Activated gamma-delta T cell treated with anti-CD3 and anti-CD28 coated beads, Interleukin-2, amount 50 U/mL, for 16 hours (primary cell): ENCODE measurements at places on chromosomes 5 and 9.

GRCh38 chr5:39218482-39219402 is 621 bp downstream of the FYB1 start:
- no peak for DNase-seq

GRCh38 chr5:55429221-55429612 is 105.5 kb downstream of the PLPP1 start:
- no peak for DNase-seq

- no peak for DNase-seq
These were observed 3.7 kb upstream of the ENTPD2 start for GRCh38 chr9:137057545-137057944.

GRCh38 chr9:126723807-126724172 is 81.0 kb upstream of the ZBTB43 start:
- DNase-seq, result no peak

DNA sequence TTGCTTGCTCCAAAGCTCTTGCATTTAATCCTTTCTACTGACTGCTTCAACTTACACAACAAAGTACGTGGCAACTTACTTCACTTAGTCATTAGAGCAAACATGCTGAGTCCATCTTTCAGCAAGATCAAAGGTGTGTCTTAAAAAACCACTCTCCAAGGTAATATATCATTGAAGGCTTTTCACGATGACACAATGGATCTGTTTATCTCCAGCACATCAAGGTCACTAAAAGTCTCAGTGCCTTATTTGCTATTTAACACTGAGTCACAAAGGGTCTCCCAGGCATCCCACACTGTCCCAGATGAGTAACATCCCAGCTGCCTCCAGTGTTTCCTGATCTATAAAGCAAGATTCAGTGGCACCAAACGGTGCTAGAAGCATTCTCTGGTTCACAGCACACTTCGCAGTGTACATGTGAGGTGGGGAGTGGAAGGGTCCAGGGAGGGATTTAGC is 3.7 kb upstream of the CLK4 start:
- no peak for DNase-seq

GRCh38 chr5:96195123-96195522 is 233.5 kb upstream of the ELL2 start:
- DNase-seq, result no peak

GRCh38 chr5:139822553-139823425 is 27.2 kb downstream of the PSD2 start:
- DNase-seq, result no peak

DNA sequence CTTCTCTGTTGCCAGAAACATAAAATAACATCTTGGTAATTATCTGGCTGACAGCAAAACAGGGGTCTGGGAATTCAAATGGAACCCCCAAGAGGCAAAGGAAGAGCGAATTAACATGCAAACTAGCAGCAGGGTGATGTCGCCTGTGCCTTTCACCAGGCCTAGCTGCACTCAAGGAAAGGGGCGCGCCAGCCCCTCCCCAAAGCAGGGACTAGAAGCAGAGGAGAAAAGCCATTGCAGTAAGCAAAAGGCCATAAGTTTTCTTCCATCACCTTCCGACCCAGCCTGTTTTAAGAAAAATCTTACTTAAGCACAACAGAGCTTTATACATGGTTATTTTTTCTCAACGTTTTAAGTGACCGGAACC is 539 bp downstream of the POC5 start:
- no peak for DNase-seq

DNA sequence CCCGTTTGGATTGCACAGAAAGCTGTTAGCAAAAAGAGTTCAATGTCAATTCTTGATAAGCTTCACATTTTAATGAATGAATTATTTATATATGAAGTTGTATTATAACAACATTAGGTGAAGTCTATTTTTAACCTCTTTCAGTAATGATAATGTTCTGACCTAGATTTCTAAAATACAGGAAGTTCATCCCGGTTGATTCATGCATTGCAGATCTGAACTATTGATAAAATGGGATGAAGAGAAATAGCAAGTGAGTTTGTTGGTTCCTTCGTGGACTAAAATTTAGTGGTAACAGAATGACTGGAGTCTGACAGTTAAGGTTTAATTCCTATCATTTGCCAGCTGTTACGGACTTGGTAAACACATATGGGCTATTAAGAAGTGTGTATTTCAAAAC is 180.5 kb downstream of the PCSK1 start:
- no peak for DNase-seq

DNA sequence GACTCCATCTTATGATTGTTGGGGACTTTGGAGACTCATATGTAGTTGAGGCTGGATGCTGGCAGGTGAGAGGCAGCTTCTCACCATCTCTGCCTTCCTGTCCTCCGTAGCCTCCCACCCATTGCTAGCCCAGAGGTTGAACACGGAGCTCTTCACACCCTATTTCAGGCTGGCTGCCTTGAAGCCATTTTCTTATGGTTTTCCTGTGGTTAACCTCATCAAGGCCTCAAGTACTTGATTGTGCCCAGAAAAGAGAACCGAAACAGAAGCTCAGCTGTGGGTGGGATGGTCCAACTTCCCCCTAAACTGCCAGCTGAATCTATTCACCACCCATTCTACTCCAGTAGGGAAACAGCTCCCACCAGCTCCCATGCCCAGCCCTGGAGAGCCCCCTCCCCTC is 102.9 kb downstream of the LIFR start:
- DNase-seq, result peak; percentile 36

- DNase-seq, result no peak
These were observed 273.2 kb upstream of the PANK3 start for GRCh38 chr5:168852329-168852728.

DNA sequence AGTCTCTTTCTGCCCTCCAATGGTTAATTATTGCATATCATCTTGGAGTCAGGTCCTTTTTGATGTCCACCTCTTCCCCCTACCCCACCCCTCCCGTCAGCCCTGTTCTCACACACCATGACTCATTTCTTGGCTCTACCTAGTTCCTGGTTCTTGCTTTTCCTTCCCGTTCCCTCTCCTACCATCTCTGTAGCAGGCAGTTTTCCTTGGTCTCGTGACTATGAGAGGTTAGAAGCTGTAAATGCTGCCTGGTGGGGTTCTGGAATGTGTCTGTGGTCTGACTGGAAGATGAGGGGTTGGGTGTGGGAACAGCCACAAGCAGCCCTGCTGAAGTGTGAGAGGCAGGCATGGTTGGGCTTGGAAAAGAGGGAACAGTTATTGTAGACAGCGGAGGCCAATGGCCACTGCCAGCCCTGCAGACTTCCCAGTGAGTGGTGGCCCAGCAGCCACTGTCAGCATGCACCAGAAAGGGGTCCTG is 18.2 kb downstream of the SLC22A5 start:
- no peak for DNase-seq

GRCh38 chr9:94879230-94879629 is 152.7 kb downstream of the AOPEP start:
- no peak for DNase-seq

DNA sequence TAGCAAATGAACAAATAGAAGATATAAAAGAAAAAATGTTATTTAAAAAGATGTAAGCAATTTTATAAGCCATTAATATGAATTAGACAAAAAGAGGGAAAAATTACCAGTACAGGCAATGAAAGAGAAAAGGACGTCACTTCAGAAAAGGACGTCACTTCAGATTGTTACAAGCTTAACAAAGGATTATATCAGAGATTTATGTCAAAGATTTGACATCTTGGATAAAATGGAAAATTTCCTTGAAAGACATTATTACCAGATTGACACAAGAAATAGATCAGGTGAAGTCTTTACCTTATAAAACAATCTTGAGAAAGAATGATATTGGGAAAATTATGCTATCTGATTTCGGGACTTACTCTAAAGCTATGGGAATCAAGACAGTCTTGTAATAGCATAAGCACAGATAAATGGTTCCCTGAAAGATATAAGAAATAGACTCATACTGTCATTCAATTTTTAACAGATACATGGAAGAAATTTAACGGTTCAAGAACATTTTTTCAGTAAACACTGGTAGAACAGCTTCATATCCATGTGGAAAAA is 625.4 kb upstream of the EDIL3 start:
- no peak for DNase-seq

DNA sequence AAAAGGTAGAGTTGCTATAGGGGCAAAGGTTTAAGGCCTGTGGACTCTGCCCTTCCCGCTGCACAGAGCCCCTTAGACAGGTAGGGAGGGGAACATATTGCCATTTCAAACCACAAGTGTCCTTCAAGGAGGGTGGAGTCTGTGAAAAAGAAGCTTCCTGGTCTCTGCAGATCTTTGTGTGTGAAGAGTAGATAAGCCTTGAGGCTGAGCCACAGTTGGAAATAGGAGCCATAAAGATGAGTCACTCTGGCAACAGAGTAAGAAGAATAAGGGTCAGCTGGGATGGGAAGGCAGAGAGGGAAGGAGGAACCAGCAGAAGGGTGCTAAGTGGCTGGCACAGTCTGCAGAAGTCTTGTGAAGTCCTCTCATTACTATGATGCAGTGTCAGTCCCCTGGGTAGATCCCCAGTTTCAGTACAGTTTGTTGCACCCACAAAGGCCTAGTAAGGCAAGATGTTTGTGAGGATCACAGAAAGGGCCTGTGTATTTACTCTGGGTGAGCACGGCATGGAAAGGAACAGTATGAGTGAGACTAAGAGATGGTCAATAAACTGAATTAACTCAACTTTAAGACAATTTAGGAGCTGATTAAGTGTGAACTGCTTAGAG is 18.1 kb downstream of the GRXCR2 start:
- no peak for DNase-seq

DNA sequence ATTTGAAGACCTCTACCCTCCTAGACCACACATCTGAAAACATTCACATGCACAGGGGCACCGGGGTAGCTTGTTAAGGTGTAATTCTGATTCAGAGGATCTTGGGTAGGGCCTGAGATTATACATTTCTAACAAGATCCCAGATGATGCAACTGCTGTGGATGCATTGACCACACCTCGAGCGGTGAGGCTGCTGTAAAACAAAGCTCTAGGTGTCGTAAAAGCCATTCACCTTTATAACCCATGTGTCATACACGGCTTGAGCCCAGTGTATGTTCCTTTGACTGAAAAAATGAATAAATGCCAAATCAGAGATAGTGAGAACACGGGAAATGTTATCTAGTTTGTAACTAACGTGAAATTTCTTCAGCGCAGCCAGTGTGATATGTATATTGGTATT is 1578.2 kb upstream of the WWC1 start:
- DNase-seq, result no peak

DNA sequence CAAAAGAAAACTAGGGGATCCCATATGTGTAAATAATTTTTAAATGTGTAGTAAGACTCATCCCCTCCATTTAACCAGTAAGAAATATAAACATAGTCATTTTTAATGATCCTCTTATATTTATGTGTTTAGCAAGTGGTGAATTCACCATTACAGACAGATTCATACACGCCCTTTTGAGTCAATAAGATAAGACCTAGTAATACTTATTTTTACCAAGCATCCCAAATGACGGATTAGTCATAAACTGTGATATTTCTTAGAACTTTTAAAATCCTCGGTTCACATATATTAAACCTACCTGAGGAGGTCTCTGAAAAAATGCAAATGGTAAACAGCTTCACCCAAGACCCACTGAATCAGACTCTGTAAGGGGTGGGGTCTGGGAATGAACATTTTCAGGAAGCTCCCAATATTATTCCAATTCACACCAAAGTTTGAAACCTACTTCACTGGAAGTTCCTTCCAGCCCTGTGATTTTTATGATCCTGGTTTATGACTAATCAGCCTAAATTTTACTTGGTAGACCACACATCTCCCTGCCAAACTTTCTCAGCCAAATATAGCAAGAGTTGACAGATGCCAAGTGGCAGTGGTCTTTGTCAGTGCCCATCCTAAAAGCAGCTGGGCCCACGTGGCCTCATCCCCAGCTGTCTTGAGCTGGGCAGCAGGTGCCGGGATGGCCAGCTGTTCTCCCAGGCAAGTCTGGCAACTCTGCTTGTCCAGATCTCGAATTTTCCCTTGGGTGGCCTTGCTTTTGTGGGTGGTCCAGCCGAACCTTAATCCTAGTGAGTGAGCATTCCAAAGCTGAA is 559.0 kb upstream of the RGMB start:
- no peak for DNase-seq

DNA sequence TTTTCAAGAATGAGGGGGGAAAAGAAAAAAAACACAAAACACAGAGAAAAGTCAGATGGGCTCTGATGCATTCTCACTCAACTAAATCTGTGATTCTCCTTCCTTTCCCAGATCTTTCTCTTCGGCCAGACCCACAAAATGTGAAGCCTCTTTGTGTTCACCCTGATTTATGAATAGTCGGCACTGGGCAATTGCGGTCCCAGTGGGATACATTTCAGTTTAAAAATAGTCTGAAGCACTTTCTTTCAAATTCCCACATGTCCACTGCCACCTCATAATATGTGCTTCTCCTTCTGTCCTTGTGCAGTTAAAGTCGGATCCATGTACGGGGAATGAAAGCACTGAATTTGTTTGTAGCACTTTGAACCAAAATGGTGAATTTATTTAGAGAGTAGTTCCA is 995.4 kb upstream of the WWC1 start:
- no peak for DNase-seq

DNA sequence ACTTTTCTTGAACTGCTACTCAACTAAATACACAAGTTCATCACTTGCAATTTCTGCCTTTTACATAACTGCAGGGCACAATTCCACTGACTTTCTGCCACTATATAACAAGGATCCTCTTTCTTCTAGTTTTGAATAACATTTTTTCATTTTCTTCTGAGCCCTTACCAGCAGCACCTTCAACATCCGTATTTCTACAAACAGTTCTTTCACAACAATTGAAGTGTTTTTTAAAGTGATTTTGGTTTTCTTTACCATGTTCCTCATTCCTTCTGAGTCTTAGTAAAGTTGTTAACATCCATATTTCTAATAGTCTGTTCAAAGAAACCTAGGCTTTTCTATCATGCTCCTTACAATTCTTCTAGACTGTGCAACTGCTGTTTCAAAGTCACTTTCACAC is 127.2 kb upstream of the PITX1 start:
- DNase-seq, result no peak

GRCh38 chr9:70954596-70955143 is 166.8 kb downstream of the TRPM3 start:
- DNase-seq, result no peak

- no peak for DNase-seq
These were observed 16.1 kb downstream of the HNRNPH1 start for GRCh38 chr5:179607160-179607931.

GRCh38 chr9:115369322-115369957 is 251.5 kb upstream of the TNC start:
- no peak for DNase-seq

- DNase-seq, result no peak
These were observed 368.8 kb upstream of the SPATA31A5 start for GRCh38 chr9:60545346-60545877.

DNA sequence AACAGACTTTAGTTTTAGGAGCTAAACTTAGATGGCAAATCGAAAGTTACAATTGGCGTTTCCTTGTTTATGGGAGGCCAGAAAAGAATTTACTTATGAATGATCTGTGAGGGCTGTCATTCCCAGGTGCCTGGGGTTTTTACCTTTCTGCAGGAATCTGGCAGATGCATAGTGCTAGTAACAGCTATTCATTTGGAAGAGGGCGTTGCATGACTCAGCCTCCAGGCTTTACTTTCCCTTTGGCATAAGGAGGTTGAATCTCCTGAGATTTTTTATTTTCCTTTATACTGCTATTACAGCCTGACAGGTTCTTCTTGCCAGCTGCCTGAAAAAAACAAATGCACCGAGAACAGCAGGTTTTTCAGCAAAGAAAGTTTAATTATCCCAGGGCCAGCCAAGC is 30.0 kb downstream of the CARD6 start:
- no peak for DNase-seq

GRCh38 chr5:71652349-71652748 is 65.2 kb downstream of the MCCC2 start:
- no peak for DNase-seq

GRCh38 chr5:14669975-14670374 is 5.5 kb downstream of the OTULIN start:
- no peak for DNase-seq
